Stimulated activated CD8-positive, alpha-beta memory T cell treated with anti-CD3 and anti-CD28 coated beads, Interleukin-2, amount 100 ng/mL, for 1 hour (primary cell): ENCODE measurements at places on chromosomes 7 and 10.

DNA sequence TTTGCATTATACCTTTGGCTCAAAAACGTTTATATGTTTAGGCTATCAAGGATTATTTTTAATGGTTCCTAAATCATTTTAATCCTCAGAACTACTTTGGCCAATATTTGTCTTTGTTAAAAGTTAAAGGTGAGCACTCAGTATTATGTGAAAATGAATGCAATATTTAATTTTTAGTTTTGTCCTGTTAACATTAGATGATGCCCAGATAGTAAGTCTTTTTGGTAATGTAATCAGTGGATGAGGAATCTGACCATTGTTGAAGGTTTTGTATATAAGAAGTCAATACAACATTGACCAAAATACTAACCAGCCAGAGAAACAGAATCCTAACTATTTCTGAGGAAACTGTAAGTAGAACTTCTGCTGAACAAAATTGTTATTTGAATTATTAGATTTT lies at the start of gene LIPF:
LIPF (plus strand) TSS at position 301 of the 400 bp plus-strand sequence. CDS start 2,856 bp downstream, outside the sequence.
- no peak for DNase-seq

DNA sequence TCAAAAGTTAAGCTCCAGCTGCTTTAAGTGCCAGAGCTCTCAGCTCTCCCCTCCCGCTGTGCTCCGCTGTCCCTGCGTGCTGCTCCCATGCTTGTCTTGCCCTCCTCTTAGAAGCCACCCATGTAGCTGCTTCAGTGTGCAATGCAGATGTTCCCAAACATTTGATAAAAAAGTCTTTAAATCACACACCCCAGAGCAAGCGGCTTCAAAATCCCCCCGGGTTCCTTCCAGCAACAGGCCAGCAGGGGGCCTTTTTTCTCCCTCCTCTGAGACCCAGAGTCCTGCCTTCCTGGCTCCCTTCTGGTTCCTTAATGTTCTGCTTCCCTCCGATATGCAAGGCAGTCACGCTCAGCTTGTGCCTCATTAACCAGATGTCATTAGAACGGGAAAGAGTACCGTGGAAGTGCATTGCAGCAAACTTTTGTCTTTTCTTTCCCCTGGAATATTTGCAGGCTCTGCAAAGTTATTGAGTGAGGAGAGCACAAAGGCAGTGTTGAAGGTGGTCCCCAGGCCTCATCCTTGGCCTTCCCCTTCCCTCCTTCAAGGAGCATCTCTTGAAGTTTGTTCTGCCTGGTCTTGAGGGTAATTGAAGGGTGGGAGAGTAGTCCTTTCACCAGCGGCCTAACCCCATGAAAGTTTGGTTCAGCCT lies 25.5 kb downstream of the LDB3 start:
- DNase-seq: no peak

DNA sequence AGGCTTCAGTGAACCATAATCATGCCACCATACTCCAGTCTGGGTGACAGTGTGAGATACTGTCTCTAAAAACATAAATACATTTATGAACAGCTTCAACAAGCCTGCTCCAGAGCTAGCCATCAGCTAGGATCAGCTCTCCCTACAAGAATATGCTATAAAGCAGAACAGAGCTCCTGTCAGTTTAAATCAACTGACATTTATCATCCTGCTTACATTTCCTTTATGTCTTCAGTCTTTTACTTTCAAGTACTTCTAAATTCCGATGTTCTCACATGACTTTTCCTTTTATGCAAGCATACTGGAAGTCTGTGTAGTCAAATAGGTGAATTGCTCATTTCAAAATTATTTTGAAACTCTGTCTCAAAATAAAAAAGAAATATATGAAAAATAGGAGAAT lies 64.6 kb downstream of the COA1 start:
- DNase-seq: no peak

DNA sequence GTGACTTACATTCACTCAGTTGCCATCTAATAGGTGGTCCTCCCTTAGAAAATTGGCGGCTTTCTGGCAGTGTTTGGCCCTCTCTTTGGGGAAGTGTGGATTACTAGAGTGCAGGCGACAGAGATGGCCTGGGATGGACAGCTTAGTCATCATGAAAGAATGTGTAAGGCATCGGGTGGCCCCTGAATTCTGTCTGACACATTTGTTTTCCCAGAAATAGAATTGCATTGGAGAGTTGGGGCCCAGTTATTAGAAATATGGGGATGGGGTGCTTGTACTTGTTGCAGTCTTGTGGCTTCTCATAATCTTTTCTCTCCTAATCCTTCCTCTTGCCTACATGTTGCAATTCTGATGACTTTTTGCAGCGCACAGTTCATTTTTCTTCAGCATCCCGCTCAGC lies 13.8 kb downstream of the TCF7L2 start:
- no peak for DNase-seq

- DNase-seq: no peak
Measured at GRCh38 chr7:117946151-117946633, 73.0 kb upstream of the CTTNBP2 start.

DNA sequence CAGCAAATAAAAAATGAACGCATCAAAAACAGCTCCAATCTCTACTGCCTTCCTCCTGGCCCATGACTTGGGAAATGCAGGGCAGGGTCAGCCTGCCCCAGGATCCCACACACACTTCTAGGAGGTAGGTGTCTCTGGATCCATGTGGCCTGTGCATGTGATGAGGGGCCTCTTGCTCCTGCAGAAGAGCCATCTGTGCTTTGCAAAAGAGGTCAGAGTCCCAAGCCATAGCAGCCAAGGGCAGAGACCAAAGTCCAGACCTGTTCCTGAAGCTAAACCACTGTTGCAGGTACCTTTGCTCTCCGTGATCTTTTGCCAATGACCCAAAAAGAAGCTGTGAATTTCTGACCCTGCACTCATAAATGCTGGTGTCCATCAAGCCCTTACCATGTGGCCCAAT lies 57.1 kb downstream of the KCNMA1 start:
- DNase-seq: no peak

- no peak for DNase-seq
Measured at GRCh38 chr10:108852211-108852610, 1071.1 kb downstream of the XPNPEP1 start.

GRCh38 chr10:4654496-4654895 lies 171.5 kb upstream of the AKR1E2 start:
- no peak for DNase-seq

DNA sequence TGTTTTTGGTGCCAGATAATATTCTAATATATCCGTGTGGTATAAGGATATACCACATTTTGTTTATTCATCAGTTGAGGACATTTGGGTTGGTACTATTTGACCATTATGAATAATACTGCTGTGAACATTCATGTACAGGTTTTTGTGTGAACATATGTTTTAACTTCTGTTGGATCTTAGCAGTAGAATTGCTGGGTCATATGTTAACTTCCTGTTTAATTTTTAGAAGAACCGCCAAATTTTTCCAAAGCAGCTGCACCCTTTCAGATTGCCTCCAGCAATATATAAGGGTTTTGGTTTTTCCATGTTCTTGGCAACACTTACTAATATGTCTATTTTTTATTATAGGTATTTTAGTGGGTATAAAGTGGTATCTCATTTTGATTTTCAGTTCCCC lies 22.8 kb downstream of the VPS26A start:
- no peak for DNase-seq

- no peak for DNase-seq
Measured at GRCh38 chr10:54985732-54986131, 184.7 kb upstream of the PCDH15 start.

DNA sequence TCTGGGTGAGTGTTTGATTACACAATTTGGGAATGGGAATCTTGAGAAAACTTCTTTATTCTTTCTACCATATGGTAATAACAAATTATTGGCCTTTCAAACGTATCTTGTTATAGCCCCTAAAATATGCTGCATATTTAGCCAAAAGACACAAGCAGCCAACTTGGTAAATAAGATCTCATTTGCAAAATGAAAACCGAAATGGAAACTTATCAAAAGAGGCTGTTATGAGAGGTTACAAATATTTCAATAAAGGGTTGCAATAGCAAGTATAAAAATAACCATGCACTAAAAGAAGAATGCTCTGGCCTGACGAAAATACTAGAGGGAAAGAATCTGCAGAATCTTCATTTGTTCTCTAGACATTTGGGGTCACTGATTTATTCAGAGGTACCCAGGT lies 259.5 kb upstream of the LRRN3 start:
- DNase-seq: no peak

GRCh38 chr10:100531761-100532160 lies 2.1 kb upstream of the NDUFB8 start:
- no peak for DNase-seq

DNA sequence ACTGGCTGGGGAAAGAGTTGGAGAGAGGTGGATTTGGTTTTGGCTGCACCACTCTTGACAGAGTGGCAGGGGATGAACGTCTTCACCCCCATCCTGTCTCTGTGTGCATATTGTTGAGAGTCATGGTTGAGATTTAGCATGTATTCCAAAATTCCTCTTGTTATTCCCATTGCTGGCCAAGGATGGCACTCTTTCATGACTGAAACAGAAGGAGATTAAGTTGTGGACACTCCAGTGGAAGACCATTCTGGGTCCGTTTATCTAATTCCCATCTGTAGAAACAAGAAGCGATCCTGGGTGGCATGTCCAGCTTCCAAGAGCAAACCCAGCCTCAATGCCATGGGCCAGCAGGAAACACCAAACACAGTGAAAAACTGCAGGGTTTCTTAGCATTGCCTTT lies 469.0 kb upstream of the IGFBP3 start:
- DNase-seq: no peak

DNA sequence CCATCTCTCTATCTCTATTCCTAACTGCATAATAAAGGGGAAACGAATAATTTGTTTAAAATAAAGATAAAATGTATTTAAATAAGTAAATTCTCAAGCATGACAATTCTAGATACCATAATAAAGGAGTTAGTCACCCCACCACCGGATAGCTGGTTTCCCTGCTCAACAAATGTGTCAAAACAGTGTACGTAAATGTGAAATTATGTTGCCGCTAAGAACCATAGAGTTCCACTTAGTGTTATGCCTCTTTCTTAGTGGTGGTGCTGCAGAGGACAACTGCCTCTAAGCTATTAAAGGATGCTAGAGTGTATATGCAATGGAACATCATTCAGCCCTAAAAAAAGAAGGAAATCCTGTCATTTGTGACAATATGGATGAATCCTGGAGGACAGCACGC lies 42.4 kb downstream of the SMKR1 start:
- no peak for DNase-seq

GRCh38 chr10:49593564-49593875 lies 16.6 kb upstream of the SLC18A3 start:
- no peak for DNase-seq

- no peak for DNase-seq
Measured at GRCh38 chr7:12581897-12582296, 11.4 kb downstream of the SCIN start.

DNA sequence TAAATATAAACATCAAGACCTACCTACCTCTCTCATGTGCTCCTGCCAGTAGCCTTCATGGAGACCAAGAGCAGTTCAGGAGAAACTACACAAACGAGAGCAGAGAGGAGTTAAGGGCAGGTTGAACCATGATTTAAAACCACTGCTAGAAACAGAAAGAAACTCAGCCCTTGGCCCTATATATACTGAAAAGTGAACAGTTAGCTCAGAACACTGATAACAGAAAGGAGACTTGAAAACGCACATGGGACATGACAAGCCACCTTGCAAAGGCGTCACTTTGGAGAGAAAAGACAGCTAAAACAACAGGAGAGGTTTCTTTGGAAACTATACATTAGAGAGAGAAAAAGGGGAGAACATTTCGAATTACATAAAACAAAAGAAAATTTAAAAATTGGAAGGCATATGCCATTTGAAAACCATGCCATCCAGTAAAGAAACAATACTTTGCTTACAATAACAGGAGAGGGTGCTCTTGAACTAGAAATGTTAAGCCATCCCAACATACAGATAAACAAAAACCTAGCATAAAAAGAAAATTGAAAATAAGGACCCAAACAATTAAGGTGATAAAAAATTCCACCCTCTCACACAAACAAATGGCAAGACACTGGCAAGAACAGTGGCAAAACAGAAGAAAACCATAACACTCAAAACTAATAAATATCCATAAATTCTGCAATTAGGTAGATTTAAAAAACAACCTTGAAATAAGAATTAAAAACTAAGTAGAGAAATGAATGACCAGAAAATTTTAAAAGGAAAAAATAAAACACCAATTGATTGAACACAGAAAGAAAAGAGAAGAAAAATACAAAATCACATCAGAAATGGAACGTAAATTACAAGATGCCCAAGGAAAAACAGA lies 232.7 kb downstream of the IMMP2L start:
- DNase-seq: no peak

DNA sequence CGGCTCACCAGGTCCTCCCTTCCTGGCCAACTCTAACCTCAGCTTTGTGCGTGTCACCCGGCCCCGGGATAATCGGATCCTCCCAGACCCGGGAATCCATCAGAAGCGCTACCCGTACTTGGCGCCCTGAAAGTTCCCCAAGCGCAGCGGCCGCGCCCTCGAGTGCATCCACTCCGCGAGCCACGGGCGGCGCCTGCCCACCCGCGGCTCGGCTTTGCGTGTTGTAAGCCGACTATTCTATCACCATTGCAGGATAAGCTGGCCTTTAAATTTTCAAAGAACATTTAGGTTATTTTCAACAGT lies 35.7 kb upstream of the EBLN1 start:
- DNase-seq: no peak

GRCh38 chr7:133121175-133121844 lies 39.4 kb upstream of the CHCHD3 start:
- no peak for DNase-seq

DNA sequence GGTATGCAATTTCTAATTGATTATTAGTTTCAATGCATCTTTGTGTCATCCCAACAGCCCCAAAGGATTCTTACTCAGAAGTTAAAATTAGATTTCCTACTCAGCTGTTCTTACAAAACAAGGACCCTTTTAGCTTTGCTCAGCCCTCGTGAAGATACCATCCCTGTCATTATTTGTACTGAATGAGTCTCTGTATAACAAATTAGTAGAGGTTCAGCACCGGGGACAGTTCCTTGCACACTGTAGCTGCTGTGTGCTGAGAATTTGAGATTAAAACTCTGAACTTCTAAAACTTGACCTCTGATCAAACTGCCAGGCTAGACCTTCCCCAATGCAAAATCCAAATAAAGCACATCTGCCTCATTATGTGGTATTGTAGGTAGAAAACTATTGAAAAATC lies 299.1 kb downstream of the LHFPL3 start:
- no peak for DNase-seq

- no peak for DNase-seq
Measured at GRCh38 chr7:25026156-25026555, 46.2 kb upstream of the OSBPL3 start.

DNA sequence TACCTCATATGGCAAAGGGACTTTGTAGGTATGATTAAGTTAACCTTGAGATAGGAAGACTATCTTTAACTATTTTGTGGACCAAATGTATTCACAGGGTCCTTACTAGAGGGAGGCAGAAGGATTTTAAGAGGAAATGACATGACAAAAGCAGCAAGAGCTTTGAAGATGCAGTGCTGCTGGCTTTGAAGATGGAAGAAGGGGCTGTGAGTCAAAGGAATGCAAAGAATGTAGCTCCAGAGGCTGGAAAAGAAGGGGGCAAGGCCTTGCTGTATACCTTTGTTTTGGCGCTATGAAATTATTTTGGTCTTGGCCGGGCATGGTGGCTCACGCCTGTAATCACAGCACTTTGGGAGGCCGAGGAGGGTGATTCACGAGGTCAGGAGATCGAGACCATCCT lies 3.2 kb upstream of the NRBF2 start:
- DNase-seq: no peak
